ENCODE measurements at places on chromosomes 12 and 14.

DNA sequence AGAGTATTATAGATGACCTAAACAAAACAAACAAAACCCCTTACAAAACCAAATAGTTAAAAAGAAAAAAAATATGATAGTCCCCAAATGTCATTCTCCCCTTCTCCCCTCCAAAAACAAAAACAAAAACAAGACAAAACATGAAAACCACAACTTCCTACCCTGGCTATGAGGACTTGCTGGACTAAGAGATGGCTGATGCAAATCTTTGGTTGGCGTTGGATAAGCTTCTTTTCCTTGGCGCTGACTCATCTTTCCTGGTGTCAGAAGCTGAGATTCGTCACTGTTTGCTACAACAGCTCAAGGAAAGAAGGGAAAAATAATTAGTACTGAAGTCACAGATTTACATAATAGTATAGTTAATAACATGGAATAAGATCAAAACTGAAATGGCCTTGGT lies 102.5 kb upstream of the BBS10 start:
- DNase-seq = no peak

- no peak for DNase-seq
These were observed 13.3 kb downstream of the DICER1 start for GRCh38 chr14:95143808-95144620.

DNA sequence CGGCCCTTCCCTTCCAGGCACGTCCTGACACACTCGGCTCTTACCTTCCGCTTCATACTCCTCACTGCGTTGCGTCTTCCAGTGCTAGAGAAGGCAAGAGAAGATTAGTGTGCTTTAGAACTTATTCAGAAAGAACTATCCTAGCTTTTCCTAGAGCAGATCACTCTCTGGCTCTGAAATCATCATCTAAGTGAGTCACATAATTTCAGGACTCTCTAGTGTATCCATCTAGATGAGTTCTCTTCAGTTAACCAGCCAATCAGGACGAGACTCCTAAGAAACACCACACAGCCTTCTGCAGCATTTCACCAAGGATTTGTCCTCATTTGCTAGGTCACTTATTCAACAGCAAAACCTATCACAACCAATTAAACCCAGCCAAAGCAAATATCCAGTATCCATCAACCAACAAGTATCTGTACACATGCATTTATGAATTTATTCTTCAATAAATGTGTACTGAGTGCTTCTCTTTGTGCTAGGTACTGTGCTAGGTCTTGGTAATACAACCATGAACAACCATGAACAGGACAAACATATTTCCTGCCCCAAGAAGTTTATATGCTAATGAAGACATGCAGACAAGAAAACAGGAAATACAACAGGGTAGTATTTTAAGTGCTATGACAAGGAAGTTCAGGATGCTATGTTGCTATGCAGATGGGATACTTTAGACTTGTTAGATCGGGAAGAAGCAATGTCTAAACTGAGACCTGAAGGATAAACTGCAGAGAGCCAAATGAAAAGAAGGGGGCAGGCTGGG lies 52.1 kb downstream of the NIN start:
- no peak for DNase-seq

DNA sequence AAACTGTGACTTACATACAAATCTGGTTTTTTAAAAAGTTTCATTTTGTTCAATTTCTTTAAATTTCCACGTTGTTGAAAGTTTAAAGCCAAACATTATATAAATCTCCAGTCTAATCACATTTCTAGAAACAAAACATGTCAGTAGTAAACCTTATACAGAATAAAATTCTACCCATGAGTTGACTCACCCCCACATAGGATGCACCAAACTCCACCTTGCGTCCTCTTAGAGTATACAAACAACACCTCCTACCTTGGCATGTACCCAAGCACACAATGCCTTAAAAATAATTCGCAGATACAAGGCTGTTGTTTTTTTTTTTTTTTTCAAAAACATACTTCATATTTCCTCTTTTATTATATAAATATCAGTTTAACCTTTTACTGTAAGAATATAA lies 3.3 kb downstream of the FBXL14 start:
- peak; percentile 14 for DNase-seq

DNA sequence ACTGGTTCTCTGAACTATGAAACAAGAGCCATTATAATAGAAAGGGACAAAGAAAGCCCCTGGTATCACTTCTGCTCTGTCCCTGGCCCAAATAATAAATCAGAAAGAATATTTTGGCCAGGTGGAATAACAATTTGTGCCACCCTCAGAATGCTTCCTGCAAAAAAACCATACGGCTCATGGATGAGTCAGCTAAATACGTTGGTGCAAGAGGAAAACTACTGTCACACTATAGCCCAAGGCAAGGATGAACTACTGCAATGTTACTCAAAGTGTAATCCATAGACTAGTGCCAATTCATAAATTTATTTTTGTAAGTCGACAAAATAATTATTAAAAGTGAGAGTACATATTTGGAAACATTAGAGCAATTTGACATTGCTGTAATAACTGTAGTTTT lies 68.2 kb downstream of the ANKS1B start:
- no peak for DNase-seq

Data from activated CD4-positive, CD25-positive, alpha-beta regulatory T cell treated with anti-CD3 and anti-CD28 coated beads, Interleukin-2, amount 50 U/mL, for 16 hours (primary cell).